GM12892 (cell line): ENCODE measurements at places on chromosomes 3 and 15.

DNA sequence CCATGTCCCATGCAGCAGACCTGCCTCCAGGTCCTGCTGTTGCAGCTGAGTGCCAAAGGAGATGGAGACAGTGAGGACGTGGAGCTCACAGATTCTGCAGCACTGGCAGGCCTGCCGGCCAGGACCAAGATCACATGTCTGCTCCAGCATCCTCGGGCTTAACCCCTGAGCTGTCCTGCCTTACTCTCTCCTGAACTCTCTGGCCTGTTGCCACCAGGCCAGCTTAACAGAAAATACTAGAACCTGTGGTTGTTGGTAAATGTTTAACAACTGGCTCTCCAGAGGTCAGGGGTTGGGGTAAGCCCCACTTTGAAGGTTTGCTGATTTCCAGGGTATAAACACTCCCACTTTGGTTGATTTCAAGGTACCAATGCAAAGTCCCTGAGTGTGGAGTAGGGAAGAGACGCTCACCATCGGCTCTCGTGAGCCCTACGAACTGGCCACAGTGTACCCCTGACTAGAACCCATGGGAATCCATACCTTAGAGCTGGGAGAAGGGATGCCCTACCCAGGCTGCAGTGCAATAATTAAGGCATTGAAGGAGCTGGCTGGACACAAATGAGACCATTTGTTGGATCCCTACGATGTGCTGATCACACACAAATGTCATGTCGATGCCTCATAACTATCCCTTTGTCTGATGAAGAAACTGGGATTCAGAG lies 147.9 kb downstream of the OR4M2 start:
- no peak for DNase-seq

DNA sequence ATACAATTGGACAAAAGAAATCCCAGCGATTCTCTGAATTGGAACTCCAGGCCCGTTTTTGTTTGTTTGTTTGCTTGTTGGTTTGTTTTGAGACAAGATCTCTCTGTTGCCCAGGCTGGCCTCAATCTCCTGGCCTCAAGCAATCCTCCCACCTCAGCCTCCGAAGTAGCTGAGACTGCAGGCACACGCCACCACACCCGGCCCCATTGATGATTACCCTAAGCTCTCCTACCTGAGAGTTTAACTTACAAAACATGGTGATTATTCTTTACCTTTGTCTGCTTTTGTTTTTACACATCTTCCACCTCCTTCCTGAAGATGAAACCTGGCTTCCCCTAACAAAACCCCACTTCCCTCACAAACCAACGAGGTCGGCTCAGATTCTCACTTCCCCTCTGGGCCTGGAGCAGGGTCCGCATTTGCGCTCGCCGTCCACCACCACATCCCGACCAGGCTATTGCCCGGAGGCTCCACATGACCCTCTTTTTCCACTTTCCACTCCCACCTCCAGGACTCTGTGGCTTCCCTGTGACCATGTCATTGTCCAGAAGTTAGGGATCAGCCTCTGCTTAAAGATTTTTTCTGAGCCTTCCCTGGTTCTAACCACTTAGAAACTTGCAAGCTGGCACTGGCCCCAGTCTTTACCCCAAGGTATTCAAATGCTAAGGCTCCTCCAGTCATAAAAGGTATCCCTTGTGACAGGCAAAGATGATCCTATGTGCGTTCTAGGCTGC lies 14.8 kb downstream of the KLHL6 start:
- no peak for DNase-seq

DNA sequence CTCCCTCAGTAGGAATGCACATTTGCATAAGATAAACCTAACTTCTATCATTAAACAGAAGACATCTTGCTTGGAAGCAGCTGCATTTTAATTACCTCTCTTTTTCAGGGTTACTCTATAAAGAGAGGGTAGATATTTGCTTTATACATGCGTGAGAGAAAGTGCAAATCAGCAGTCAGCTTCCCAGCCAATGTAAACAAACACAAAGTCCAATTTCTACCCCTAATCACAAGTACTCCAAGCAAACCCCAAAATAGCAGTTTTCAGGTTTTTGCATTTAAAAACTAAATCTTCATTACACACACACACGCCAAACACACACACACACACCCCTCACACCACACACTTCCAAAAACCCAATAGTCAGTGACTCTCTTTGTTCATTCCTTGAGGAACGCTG lies 303.9 kb upstream of the ALCAM start:
- DNase-seq, result no peak

DNA sequence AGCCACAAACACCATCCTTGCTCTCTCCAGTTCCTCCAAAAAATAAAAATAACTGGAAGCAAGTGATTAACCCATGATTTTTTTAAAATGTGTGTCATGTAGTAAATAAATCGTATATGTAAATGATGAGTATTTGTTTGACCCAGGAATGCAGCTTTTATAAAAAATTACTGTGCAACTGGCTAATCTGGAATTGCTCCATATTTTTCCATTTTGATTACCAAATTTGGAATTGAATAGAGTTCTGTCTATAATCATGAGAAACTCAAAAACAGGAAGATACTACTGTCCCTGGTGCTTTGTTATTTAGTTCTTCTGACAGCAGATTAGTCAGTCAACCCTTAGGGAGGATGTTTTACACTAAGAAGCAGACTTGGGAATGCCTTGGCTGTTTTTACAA lies 116.2 kb downstream of the CCNL1 start:
- no peak for DNase-seq

GRCh38 chr15:69304182-69304545 lies 5.5 kb downstream of the PAQR5 start:
- DNase-seq, result no peak

GRCh38 chr15:35963326-35963725 lies 417.4 kb upstream of the DPH6 start:
- DNase-seq, result no peak

- no peak for DNase-seq
Observed at GRCh38 chr3:185933374-185934173, 4.2 kb downstream of the TRA2B start.

- no peak for DNase-seq
Observed at GRCh38 chr3:139187154-139187553, 142.5 kb upstream of the PRR23C start.

GRCh38 chr3:95333826-95334225 lies 1271.0 kb downstream of the NSUN3 start:
- no peak for DNase-seq
